NCI-H2081 (cell line): ENCODE measurements at places on chromosomes 13 and 19.

GRCh38 chr19:31733591-31733990, 384.4 kb upstream of the TSHZ3 start:
- DNase-seq, result no peak

DNA sequence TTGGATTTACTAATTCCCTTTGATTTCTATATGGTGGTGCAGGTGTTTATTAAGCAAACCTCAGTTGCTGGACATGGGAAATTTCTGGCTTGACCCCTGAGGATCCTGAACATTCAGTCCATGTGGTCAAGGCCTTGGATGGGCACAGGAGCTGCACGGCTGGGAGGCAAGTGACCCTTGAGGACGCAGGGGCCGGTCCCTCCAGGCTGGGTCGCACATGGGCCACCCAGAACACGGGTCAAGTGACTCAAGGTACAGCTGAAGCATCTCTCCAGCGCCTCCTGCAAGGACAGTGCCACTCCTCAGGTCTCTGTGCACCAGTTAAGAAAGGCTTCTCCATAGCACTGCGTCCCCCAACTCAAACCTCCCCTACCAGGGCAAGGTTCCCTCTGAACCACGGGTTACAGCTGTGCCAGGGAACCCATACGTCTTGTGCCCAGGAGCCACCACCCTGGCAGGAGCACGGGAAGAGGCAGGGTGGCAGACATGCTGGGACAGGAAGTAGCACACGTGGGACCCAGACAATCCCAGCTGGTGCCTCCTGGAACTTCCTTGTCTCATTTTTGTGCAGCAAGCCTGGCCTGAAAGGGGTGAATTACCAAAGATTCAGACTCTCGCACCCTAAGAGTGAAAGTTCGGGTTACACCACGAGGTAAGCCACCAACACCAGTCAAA, 93.1 kb downstream of the SPACA7 start:
- no peak for DNase-seq

- DNase-seq, result no peak
Observed at GRCh38 chr19:35645680-35646511, 2.2 kb upstream of the COX6B1 start.

- DNase-seq, result peak; percentile 50
Observed at GRCh38 chr13:80338781-80339562, 2.0 kb downstream of the SPRY2 start.
